ENCODE measurements at places on chromosomes 3 and 15.

DNA sequence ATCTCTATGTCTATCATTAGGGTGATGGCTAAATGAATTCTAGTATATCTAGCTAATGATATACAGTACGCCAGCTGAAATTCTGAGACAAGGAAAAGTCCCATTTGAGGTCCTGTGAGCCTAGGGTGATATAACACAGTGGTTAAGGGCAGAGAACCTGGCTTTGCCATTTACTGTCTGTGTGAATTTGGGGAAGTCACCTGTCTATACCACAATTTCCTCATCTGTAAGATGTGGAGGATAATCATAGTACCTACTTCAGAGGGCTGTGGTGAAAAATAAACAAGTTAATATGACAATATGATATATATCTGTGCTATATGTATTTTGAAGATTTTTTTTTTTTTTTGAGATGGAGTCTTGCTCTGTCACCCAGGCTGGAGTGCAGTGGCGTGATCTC, 9.8 kb upstream of the ANKDD1A start:
- DNase-seq: no peak

DNA sequence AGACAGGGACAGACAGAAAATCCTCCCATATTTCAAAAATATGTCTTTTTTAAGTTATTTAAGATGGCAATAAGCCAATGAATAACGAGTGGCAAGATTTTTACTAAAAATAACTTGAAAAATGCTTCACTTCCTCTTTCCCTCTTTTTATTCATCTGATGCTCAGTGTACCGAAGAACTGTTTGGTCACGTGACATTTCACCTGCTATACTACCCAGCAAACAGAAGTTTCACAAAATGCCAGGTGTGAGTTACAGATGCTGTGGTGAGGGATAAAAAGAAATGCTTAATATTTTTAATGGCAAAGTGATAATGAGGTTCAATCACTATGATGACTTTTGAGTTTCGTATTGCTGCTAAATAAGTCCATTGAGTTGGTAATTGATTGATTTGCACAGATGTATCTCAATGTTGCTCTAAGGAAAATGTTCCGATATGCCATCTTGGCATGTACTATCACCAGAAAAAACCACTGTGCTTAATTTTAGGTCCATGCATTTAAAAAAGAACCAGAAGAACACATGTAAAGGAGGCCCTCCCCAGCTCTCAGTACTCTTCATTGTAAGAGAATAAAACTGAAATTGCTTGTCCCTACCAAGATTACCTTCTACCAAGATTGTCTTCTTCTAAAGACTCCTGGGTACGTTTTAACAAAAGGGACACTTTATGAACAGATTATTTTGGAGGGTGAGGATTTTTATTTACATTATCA, 26.0 kb upstream of the SEC62 start:
- no peak for DNase-seq

DNA sequence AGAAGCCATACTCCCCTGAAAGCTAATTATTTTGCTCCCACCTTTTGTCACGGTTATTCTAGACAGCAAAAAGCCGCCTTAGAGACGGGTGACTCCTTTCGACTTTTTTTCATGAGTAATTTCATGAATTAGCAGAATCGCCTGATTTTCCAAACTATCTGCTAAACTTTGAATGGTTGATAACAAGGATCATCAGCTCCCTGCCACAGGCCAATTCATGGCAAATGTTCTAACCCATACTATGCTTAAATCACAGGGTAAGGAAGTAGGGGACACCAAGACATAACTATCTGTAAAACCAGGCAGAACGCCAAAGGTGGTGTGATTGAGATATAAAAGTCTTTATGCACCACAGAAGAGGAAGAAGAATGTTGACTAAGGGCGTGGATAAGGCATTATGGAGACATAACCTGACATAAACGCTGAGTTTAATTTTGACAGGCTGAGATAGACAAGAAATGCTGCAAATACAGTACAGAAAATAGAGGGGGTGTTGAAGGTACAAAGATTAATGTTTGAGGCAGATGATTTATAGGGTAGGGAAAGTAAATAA, 891 bp upstream of the DMXL2 start:
- no peak for DNase-seq

GRCh38 chr3:181727341-181728032, 15.8 kb downstream of the SOX2 start:
- DNase-seq: no peak

DNA sequence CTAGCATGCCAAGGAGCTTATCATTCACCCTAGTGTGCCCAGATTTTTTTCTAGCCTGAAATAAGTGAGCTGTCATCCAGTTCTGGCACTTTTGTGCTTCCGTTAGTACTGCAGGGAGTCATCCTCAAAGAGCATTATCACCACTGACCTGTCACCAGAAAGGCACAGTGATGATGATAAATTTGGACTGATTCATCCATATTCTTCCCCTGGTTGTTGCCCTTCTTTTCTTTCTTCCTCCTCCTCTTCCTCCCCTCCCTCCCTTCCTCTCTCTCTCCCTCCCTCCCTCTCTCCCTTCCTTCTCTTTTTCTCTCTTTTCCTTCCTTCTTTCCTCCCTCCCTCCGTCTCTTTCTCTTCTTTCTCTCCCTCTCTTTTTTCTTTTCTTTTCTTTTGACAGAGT, 21.3 kb downstream of the SLC35G2 start:
- no peak for DNase-seq

DNA sequence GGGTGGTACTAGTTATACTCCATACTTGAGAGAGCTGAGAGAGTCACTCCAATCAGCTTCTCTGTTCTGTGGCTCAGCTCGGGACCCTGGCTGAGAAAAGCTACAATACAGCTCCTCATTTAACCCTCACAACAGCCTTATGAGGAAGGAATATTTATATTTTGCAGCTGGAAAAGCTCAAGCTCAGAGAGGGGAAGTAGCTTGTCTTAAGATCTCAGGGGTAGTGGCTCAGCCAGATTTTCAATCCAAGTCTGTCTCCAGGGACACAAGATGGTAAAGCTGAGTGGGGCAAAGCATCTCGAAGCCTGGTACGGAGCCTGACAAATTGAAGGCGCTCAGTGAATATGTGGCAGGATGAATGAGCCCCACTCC, 14.8 kb downstream of the SCAMP2 start:
- no peak for DNase-seq

DNA sequence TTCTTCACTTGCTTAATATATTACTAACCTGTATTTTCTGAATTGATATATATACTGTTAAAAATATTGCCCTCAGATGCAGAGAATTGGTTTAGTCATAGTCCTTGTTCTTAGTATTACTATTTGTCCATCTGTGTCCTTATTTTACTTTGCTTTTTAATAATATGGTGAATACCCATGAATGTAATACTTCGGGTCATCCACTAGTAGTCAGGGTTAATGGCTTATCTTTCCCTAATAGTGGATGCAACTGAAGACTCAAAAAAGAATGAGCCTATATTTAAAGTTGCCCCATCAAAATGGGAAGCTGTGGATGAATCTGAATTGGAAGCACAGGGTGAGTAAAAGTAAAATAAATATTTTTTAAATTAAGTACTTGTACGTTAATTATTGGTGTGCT, 36.5 kb downstream of the U2SURP start:
- DNase-seq: no peak

GRCh38 chr3:127988770-127989557, 63.3 kb upstream of the SEC61A1 start:
- no peak for DNase-seq

GRCh38 chr15:78345396-78346125, 5.4 kb downstream of the CRABP1 start:
- no peak for DNase-seq

- DNase-seq: no peak
These were observed 756.4 kb upstream of the NR2F2 start for GRCh38 chr15:95574053-95574452.

GRCh38 chr3:127431066-127431465, 143.2 kb upstream of the PRR20G start:
- no peak for DNase-seq

DNA sequence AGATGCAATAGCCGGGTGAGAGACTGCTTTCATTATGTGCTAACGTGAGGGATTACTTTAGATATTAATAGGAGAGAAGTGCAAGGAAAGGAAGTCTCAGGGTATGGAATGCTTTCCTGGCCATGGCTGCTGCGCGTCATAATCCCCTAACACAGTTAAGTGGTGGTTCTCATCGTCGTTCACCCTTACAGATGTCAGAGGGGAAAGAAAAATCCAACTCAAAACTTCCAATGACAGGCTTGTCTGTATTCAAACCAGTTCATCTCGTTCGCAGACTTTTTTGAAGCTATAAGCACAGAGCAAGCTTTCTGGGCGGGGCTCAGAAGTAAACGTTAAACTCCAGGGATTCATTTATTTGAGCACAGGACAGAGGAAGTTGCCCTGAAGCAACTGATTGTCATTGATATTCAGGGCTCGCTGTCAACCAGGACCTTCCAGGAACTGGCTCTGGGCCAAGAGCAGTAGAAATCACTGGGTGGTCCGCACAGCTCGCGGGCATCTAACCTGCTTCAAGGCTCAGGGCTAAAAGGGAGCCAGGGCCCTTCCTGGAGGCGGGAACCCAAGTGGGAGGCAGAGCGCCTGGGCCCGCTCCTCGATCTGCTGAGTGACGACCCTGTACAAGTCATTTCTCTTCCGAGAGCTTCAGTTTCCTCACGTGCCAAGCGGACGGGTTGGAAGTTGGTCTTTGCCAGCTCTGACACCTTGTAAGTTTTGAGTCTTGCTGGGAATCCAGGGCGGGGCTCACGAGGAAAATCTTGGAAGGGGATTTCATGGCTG, 1.1 kb upstream of the LPP start:
- no peak for DNase-seq

GRCh38 chr15:66786222-66786621, 84.2 kb downstream of the SMAD6 start:
- DNase-seq: no peak
